ENCODE measurements at places on chromosomes 3 and 15. TPM values are rescaled to one million over a fixed set of nuclear protein-coding genes. Genes with fewer than 3 reads are reported as not detected.

- H3K4me3 ChIP-seq = no peak overlapping the region
- H3K27me3 ChIP-seq = no peaks in the 10 kb centered on the region
- H3K4me1 ChIP-seq = peaks cover 22% of the 10 kb centered on the region
- H3K36me3 ChIP-seq = no peaks in the 10 kb centered on the region
- DNase-seq = peak; percentile 82
- H3K27ac ChIP-seq = peak overlapping the region; percentile 81
Measured at GRCh38 chr3:195558602-195559001, 15.5 kb upstream of the PPP1R2 start.

GRCh38 chr15:81286621-81287121 lies 37.3 kb downstream of the STARD5 start:
- H3K27me3 ChIP-seq = no peaks in the 10 kb centered on the region
- no peaks in the 10 kb centered on the region for H3K36me3 ChIP-seq
- no peak overlapping the region for H3K27ac ChIP-seq
- no peak for DNase-seq
- H3K4me3 ChIP-seq = no peak overlapping the region

DNA sequence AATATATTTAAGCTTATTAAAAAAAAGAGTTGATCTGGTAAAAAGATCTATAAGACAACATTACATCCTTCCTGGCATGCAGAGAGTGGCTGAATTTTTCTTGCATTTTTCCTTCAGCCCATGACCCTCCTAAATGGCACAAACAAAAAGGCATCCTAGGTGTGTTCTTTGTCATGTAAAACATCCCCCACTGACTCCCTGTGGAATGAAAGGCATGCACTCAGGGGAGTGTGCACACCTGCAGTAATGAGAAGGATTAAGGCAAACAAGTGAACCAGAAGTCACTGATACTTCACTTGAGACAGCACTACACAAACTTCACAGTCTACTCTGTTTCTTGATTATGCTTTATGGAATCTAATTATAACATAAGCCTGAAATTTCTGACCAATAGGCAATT lies 195.0 kb downstream of the RBMS3 start:
- H3K4me3 ChIP-seq = no peak overlapping the region
- no peaks in the 10 kb centered on the region for H3K27me3 ChIP-seq
- H3K36me3 ChIP-seq = no peaks in the 10 kb centered on the region
- no peak overlapping the region for H3K27ac ChIP-seq

Gene ZDHHC19
- not detected for total RNA-seq

DNA sequence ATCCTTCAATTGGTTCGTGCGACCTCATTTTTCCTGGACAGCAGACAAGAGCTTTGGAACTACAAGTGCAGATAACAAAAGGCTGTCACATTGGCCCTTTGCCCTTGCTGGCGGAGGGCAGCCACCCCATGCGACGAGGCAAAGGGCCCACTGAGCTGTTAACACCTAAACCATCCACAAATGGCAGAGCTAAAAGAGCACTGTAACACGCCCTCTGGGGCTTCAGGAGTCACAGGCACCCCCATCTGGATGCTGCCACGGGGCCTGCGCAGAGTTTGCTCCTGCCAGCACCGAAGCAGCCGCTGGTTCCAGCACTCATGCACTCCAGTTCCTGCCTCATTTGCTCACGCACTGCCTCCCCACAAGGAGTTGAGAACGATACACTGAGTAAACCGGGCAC lies 524.9 kb downstream of the ZNF385D start:
- no peak overlapping the region for H3K4me3 ChIP-seq
- H3K27me3 ChIP-seq = no peaks in the 10 kb centered on the region
- no peak overlapping the region for H3K27ac ChIP-seq

DNA sequence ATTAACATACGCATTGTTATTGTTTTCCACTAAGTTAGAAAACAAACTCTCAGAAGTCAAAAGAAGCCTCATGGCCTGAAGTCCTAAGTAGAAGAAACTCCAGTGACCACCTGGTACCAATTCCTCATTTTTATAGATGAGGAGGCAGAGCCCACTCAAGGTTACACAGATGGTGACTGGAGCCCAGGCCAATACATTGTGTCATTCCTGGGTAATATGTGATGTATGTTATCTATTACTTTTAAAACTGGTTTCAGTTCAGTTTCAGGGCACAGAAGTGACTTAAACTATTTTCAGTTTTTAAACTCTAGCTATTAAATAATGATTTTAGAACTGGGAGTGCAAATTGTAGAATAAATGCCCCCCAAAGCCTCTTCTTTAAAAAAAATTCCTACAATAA lies 66.7 kb upstream of the STXBP5L start:
- no peaks in the 10 kb centered on the region for H3K4me1 ChIP-seq
- no peaks in the 10 kb centered on the region for H3K27me3 ChIP-seq
- no peak overlapping the region for H3K4me3 ChIP-seq
- no peak overlapping the region for H3K27ac ChIP-seq

GRCh38 chr15:67383899-67384298 lies 129.3 kb downstream of the IQCH start:
- no peak overlapping the region for H3K27ac ChIP-seq
- no peaks in the 10 kb centered on the region for H3K4me1 ChIP-seq
- H3K27me3 ChIP-seq = no peaks in the 10 kb centered on the region
- no peaks in the 10 kb centered on the region for H3K36me3 ChIP-seq

GRCh38 chr15:90153658-90154057 lies 47.5 kb upstream of the SEMA4B start:
- H3K4me1 ChIP-seq = peaks cover 8% of the 10 kb centered on the region
- H3K27me3 ChIP-seq = no peaks in the 10 kb centered on the region
- H3K36me3 ChIP-seq = no peaks in the 10 kb centered on the region

Gene SCN11A
- not detected for total RNA-seq

Gene SLC12A1
- not detected for total RNA-seq

DNA sequence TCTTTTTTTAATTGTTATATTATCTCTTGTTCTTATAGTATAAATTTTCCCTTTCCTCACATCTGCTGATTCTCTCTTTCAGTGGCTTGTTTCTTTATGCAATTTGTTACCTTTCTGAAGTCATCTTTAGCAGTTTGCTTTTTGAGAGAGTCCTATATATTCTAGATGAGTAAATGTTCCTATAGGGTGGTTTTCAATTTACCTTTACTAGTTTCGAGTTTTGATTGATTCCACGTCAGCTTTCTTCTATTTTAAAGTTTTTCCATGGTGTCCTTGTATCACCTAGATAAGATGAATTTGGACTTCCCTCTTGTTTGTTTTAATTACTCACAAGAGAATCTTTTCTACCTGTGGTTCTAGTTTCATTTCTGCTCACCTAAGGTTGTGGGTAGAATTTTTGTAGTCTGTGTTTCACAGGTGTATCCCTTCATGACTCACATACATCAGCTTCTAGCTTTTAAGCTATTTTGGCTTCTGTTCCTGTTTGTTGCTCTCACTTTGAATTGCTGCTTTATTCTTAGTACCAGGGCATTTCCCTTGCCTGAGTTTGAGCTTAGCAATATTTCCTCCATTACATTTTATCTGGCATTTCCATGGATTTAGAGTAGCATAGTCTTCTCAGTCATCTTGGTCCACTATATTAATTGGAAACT lies 6.4 kb downstream of the TEX9 start:
- no peaks in the 10 kb centered on the region for H3K4me1 ChIP-seq
- DNase-seq = no peak
- H3K27ac ChIP-seq = no peak overlapping the region
- no peaks in the 10 kb centered on the region for H3K36me3 ChIP-seq

Gene KBTBD13
- total RNA-seq = 1.8 TPM

DNA sequence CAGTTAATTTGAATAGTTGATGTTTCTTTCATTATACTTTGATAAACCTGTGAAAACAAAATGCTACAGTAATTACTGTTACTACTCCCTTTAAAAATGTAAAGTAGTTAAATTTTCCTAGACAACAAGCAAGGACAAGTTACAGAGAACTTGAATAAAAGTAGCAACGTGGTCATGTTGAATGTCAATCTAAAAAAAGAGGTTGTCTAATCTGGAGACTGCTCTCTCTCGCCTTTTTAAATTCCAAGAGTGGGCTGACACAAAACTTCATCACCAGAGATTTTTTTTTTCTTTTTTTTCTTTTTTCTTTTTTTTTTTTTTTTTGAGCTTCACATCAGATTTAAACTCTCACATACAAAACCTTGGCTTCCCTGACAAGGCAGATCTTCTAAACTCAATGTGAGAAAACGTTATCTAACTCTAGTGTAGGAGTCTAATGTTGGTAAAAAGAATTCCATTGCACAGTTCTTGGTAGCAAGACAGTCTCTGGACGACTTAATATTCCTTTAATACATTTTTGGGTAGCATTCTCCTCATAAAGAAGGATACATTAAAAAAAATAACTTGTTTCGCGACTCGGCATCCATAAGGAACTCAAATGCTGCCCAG lies 4.1 kb downstream of the FOXP1 start:
- no peaks in the 10 kb centered on the region for H3K36me3 ChIP-seq
- peak overlapping the region; percentile 93 for H3K27ac ChIP-seq
- DNase-seq = no peak

GRCh38 chr3:22585504-22585903 lies 617.6 kb upstream of the UBE2E2 start:
- no peaks in the 10 kb centered on the region for H3K27me3 ChIP-seq
- no peak for DNase-seq
- H3K36me3 ChIP-seq = no peaks in the 10 kb centered on the region
- H3K4me3 ChIP-seq = no peak overlapping the region
- H3K4me1 ChIP-seq = no peaks in the 10 kb centered on the region

- no peak overlapping the region for H3K4me3 ChIP-seq
- DNase-seq = no peak
Measured at GRCh38 chr15:80031841-80032240, 27.6 kb upstream of the ZFAND6 start.

DNA sequence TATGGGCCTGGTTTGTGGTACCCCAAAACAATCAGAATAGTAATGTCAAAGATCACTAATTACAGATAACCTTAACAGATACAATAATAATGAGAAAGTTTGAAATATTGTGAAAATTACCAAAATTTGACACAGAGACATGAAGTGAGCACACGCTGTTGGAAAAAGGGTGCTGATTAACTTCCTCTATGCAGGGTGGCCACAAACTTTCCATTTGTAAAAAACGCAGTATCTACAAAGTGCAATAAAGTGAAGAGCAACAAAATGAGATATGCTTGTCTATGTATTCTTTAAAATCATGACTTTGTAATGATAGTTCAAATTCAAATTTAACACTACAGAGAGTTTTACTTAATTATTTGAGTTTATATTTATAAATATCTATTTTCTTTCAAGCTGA lies 7.6 kb upstream of the TIGIT start:
- H3K4me3 ChIP-seq = no peak overlapping the region
- H3K36me3 ChIP-seq = no peaks in the 10 kb centered on the region
- no peak for DNase-seq
- no peaks in the 10 kb centered on the region for H3K4me1 ChIP-seq

Gene COL6A6
- total RNA-seq = 0.34 TPM

- no peak for DNase-seq
- H3K27me3 ChIP-seq = no peaks in the 10 kb centered on the region
- peaks cover 6% of the 10 kb centered on the region for H3K4me1 ChIP-seq
- H3K36me3 ChIP-seq = no peaks in the 10 kb centered on the region
Measured at GRCh38 chr3:150114873-150115540, 144.3 kb upstream of the PFN2 start.

GRCh38 chr3:86695752-86696151 lies 295.2 kb downstream of the VGLL3 start:
- H3K27me3 ChIP-seq = no peaks in the 10 kb centered on the region
- H3K36me3 ChIP-seq = no peaks in the 10 kb centered on the region
- no peak overlapping the region for H3K27ac ChIP-seq

DNA sequence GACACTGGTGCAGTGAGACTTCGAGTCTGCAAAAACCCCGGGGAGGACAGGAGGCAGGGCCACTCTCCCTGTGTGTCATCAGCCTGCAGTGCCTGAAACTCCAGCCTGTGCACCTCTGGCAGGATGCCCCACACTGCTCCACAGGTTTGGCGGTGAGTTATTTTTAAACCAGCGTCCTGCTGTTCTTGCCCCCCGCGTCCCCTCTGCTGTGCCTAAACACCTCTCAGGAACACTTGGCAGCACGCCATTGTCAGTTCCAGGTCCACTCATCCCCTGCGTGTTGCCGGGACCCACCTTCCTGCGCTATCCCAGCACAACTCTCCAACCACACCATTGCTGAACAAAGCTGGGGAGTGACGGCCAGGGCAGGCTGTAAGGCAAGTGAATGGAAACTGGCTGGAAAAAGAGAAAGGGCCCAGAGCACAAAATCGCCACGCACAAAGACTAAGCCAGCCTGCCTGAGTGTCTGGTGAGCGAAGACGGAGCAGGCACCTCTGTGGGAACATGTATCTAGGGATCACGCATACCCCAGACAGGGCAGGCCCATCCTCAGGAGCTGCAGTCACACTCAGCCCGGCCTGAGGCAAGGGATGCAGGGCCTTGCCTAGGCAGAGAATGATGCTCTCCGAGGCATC lies 3.1 kb upstream of the PLA2G4F start:
- H3K4me3 ChIP-seq = no peak overlapping the region
- peaks cover 36% of the 10 kb centered on the region for H3K4me1 ChIP-seq
- no peaks in the 10 kb centered on the region for H3K27me3 ChIP-seq
- peak overlapping the region; percentile 71 for H3K27ac ChIP-seq

GRCh38 chr3:151282921-151283320 lies 4.6 kb upstream of the P2RY14 start:
- no peak overlapping the region for H3K4me3 ChIP-seq
- H3K27me3 ChIP-seq = no peaks in the 10 kb centered on the region
- H3K27ac ChIP-seq = no peak overlapping the region
- H3K4me1 ChIP-seq = no peaks in the 10 kb centered on the region
- DNase-seq = no peak

Gene CPEB1
- 0.59 TPM for total RNA-seq

DNA sequence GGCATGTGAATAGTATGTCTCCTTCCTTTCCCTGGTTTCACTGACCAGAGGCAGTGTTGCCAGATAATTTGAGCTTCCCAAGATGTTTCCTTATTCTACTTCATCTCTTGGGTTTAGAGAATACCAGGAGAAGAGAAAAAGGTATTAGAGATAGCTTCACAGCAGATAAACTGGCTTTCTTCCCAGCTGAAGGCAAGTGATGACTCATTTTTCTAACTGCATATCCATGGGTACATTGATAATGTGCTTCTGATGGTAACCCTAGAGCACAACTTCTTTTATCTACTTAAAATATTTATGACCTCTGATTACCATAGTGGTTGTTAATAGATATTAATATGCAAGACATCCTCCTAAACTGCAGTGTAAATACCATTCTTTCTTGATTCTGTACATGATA lies 34.6 kb upstream of the CMTM8 start:
- H3K4me3 ChIP-seq = no peak overlapping the region
- no peak overlapping the region for H3K27ac ChIP-seq
- no peak for DNase-seq
- no peaks in the 10 kb centered on the region for H3K27me3 ChIP-seq

Gene GBE1
- 99.7 TPM for total RNA-seq

Gene IQCF2
- total RNA-seq = not detected

GRCh38 chr3:194691481-194692283 lies 6.0 kb downstream of the FAM43A start:
- no peak overlapping the region for H3K4me3 ChIP-seq
- DNase-seq = no peak
- H3K4me1 ChIP-seq = peaks cover 24% of the 10 kb centered on the region
- H3K27ac ChIP-seq = no peak overlapping the region
